ENCODE measurements at places on chromosomes 6 and 20. TPM values are rescaled to one million over a fixed set of nuclear protein-coding genes. Genes with fewer than 3 reads are reported as not detected.

DNA sequence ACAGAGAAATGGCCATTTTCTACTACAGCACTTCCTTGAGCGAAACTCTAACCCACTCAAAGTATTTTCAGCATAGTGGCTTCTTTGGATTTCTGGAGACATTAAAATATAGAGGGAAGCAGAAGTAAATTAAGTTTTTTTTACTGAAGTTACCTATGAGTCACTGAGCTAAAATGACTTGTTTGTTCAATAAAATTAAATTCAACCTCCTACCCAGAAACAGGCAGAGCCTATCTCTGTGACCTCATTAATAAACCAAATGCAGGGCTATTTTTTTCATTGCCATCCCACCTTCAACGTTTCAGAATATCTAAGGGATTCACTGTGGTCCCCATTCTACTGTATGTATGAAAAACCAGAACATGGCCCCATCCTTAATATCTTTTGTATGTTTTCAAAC lies 133.0 kb downstream of the MTFR2 start:
- H3K27me3 ChIP-seq = no peaks in the 10 kb centered on the region
- no peak for DNase-seq
- H3K36me3 ChIP-seq = no peaks in the 10 kb centered on the region
- no peaks in the 10 kb centered on the region for H3K4me1 ChIP-seq
- no peak overlapping the region for H3K4me3 ChIP-seq

DNA sequence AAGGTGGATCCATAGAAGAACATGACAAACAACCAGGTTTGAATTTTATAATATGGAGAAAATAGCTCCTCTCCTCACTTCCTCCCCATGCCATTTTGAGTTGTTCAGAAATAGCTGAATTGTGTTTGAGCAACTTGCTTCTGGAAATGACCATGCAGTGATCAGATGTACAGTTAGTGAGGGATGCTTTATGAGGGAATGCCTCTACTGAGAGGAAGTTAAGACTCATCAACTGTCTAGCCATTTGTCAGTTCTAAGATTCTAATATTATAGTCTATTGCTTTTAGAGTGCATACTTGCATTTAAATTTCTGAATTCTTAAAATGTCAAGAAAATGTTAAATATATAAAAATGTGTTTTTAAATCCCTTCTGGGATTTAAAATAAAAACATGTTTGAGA lies 3.8 kb downstream of the LAMA2 start:
- no peaks in the 10 kb centered on the region for H3K4me1 ChIP-seq
- DNase-seq = no peak
- H3K27me3 ChIP-seq = 0 out of 2 replicates have a peak, but pooled peaks cover 1% of the 10 kb centered on the region
- H3K27ac ChIP-seq = no peak overlapping the region
- H3K36me3 ChIP-seq = no peaks in the 10 kb centered on the region

NFATC2 gene
- total RNA-seq = 20.0 TPM

MDC1 gene
- 62.5 TPM for total RNA-seq

DNA sequence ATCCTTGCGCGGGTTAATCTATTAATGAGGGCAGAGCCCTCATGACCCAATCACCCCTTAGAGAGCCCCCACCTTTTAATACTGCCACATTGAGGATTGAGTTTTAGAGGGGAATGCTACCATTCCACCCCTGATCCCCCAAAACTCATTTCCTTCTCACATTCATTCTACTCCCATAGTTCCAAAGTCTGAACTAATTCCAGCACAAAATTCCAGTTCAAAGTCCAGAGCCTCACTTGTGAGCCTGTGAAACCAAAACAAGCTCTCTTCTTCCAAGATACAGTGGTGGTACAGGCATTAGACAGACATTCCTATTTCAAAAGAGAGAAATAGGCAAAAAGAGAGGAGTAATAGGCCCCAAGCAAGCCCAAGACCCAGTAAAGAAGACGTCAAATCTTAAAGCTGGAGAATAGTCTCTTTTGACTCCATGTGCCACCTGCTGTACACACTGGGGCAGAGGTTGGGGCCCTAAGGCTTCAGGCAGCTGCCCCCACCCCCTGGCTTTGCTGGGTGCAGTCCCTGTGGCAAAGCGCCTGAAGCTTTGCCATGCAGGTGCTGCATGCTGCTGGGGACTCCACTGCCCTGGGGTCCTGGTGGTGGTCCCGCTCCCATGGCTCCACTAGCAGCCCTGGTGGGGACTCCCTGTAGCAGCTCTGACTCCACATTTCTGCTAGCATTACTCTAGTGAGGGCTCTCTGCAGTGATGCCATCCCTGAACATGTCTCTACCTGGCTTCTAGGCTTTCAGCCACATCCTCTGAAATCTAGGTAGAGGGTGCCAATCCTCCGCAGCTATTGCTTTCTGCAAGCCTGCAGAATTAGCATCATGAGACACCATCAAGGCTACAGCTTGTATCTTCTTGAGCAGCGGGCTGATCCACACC lies 41.3 kb downstream of the RSPH3 start:
- no peak overlapping the region for H3K4me3 ChIP-seq
- no peaks in the 10 kb centered on the region for H3K27me3 ChIP-seq
- no peak overlapping the region for H3K27ac ChIP-seq
- DNase-seq = no peak
- no peaks in the 10 kb centered on the region for H3K4me1 ChIP-seq

CALHM4 gene
- total RNA-seq = not detected

- DNase-seq = no peak
- no peaks in the 10 kb centered on the region for H3K4me1 ChIP-seq
- H3K36me3 ChIP-seq = no peaks in the 10 kb centered on the region
- no peak overlapping the region for H3K27ac ChIP-seq
Observed at GRCh38 chr20:54112221-54112884, 42.0 kb upstream of the BCAS1 start.

STMND1 gene
- total RNA-seq = not detected

- no peaks in the 10 kb centered on the region for H3K27me3 ChIP-seq
- H3K4me3 ChIP-seq = no peak overlapping the region
- H3K27ac ChIP-seq = no peak overlapping the region
- H3K36me3 ChIP-seq = no peaks in the 10 kb centered on the region
Observed at GRCh38 chr20:44448753-44449546, 26.7 kb upstream of the TTPAL start.

LST1 gene
- 20.6 TPM for total RNA-seq

DNA sequence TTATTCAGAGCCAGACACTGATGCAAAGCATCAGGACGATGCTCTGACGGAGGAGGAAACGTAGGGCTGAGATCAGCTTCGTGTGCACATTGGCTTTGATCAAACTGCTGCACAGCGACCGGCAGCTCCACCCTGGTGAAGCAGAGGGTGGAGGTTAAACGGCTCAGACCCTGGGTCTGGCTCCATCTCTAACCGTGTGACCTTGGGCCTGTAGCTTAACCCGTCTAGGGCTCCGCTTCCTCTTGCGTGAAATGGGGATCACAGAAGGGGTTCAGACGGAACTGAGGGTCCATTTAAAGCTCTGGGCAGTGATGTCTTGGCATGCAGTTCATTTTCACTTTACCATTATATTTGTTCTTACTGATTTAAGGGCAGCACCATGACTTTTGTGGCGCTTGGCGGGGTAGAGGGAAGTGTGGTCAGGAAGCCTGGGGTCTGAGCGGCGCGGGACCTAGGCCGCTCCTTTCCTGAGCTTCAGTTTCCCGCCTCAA lies 644 bp downstream of the RBL1 start:
- peak overlapping the region; percentile 96 for H3K27ac ChIP-seq
- peaks cover 16% of the 10 kb centered on the region for H3K4me1 ChIP-seq
- DNase-seq = no peak
- H3K27me3 ChIP-seq = no peaks in the 10 kb centered on the region
- H3K4me3 ChIP-seq = peak overlapping the region; percentile 69

IL20RA gene
- total RNA-seq = 0.08 TPM

GRCh38 chr20:32761417-32761830 lies 761 bp upstream of the DNMT3B start:
- H3K27ac ChIP-seq = no peak overlapping the region
- no peaks in the 10 kb centered on the region for H3K27me3 ChIP-seq
- H3K4me1 ChIP-seq = peaks cover 8% of the 10 kb centered on the region
- DNase-seq = no peak
- peak overlapping the region; percentile 76 for H3K4me3 ChIP-seq

GRCh38 chr6:39426073-39426456 lies 103.6 kb upstream of the KCNK16 start:
- H3K4me1 ChIP-seq = no peaks in the 10 kb centered on the region
- H3K36me3 ChIP-seq = no peaks in the 10 kb centered on the region
- no peak overlapping the region for H3K27ac ChIP-seq
- no peaks in the 10 kb centered on the region for H3K27me3 ChIP-seq

DNA sequence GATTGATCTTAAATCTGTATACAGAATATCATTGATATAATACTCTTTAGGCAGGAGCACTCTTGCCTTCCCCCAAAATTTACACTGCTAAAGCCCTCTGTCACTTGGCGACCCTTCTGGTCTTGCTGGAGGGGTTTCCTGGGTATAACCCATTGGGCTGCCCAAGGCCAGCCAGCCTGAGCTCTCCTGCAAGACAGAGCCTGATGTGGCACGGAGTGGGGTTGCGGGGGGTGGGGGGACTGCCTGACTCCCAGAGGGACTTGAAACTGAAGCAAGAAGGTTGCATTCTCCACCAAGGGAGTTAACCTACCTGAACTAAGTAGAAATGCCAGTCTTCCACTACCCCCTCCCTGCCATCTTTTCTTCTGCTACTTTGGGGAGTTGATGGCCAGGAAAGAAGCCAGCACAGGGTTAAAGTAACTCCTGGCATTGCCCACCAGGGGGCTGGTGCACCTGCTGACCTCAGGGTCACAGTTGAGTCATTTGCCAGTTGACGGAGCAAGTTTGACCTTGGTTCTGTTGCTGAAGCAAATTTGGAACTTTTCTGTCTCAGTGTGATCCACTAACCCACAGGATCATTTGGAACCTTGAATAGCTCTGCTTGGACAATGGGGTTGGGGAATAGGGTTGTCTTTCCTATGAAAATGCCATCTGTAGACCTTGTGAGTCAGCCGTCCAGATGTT lies 79.4 kb downstream of the ASXL1 start:
- no peak overlapping the region for H3K27ac ChIP-seq
- DNase-seq = no peak
- H3K4me1 ChIP-seq = no peaks in the 10 kb centered on the region

DNA sequence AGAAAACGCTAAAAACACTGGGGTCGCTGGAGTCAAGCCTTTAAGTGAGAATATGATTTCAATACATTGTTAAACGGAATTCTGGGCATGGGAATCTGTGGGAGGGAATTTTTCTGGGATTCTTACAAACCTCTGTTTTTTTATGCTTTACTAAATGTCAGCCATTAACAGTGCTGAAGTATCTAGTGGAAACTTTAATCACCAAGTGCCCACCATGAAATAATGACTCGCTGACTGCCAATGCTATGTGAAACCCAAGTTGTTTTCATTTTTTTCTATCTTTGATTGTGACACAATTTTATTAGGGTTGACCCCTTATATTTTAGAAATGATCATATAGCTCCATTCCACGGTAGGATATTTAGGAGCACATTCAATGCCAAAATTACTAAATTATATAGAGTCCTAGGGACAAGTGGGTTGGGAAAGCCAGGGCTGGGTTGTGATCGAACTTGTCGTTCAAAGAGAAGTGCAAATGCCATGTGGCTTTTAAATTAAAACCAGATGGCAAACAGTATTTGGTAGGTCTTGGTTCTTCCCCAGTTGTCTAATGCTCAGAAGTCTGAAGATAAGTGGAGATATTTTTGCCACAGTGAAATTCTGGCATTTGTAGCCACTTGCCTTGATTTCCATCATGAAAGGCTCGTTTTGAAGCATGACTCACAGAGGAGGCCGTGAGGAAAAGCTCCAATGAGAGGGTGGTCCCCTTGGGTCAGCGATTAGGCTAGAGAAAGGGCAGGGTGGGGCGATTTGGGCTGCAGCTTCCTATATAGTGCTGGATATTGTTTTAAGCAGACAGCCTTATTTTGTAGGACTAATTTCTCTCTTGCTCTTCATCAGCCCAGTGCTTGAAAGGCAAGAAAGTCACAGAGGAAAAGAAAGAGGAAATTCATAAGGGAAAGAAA lies 254.4 kb upstream of the JAG1 start:
- H3K4me1 ChIP-seq = no peaks in the 10 kb centered on the region
- H3K27me3 ChIP-seq = no peaks in the 10 kb centered on the region
- no peaks in the 10 kb centered on the region for H3K36me3 ChIP-seq
- no peak overlapping the region for H3K27ac ChIP-seq
- no peak for DNase-seq

- H3K4me1 ChIP-seq = peaks cover 4% of the 10 kb centered on the region
- H3K27ac ChIP-seq = peak overlapping the region; percentile 78
- no peaks in the 10 kb centered on the region for H3K27me3 ChIP-seq
- H3K4me3 ChIP-seq = peak overlapping the region; percentile 76
- no peak for DNase-seq
Observed at GRCh38 chr6:10719964-10720264, 3.0 kb upstream of the TMEM14C start.

- H3K27me3 ChIP-seq = no peaks in the 10 kb centered on the region
- no peak for DNase-seq
- no peak overlapping the region for H3K27ac ChIP-seq
- H3K4me3 ChIP-seq = no peak overlapping the region
- no peaks in the 10 kb centered on the region for H3K36me3 ChIP-seq
- H3K4me1 ChIP-seq = peaks cover 7% of the 10 kb centered on the region
Observed at GRCh38 chr20:33568378-33568777, 78.5 kb downstream of the CBFA2T2 start.

GPR63 gene
- total RNA-seq = 3.8 TPM

DNA sequence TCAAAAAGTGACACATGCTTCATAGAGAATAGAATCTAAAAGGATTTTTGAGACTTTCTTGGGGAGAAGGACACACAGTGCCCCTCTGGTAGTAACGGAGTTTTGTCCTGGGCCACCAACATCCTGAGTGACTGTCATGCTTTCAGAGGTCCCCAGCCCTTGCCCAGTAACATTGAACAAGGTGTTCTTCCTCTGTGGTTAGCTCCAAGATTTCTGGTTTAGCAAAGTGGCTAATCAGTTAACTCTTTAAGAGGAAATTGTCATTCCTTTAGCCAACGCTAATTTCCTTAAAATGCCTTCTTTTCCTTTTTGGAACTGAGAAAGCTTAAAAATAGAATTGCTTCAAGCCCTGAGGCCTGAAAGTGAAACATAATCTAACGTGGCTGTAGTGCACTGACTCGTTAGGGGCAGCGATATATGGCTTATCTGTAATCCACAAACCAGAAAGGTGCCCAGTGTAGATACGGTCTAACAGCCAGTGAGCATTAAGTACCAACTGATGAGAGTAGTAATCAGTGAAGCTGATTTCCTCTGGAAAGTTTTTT lies 7.8 kb downstream of the E2F3 start:
- DNase-seq = peak; percentile 75
- H3K27ac ChIP-seq = peak overlapping the region; percentile 82
- peaks cover 3% of the 10 kb centered on the region for H3K36me3 ChIP-seq
- H3K4me3 ChIP-seq = peak overlapping the region; percentile 56

GRCh38 chr6:53761036-53761435 lies 33.8 kb upstream of the LRRC1 start:
- H3K27ac ChIP-seq = no peak overlapping the region
- no peaks in the 10 kb centered on the region for H3K36me3 ChIP-seq
- H3K4me3 ChIP-seq = no peak overlapping the region
- H3K27me3 ChIP-seq = no peaks in the 10 kb centered on the region
- no peaks in the 10 kb centered on the region for H3K4me1 ChIP-seq

DNA sequence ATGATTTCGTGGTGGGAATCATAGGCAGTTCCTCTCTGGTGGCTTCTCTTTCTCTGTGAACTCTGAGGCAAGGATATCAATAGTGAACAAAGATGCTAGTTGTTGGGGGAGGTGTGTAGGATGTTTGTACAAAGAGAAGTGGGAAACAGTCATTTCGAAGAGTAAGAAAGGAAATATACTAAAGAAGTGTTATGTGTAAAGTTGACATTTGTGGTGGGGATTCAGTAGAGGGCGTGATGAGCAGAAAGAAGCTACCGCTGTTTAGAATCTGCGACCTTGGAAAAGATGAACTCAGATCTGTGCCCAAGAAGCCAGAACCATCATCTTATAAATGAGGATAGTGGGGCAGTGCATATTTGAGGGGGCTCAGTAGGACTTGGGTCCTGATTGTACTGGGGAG lies 11.4 kb downstream of the SLC35F1 start:
- no peaks in the 10 kb centered on the region for H3K27me3 ChIP-seq
- H3K36me3 ChIP-seq = no peaks in the 10 kb centered on the region
- no peaks in the 10 kb centered on the region for H3K4me1 ChIP-seq
- no peak overlapping the region for H3K27ac ChIP-seq
- no peak overlapping the region for H3K4me3 ChIP-seq

Data from GM12878 (cell line).